LNCaP clone FGC (cell line): ENCODE measurements at places on chromosomes 12 and 14.
A peak's percentile ranks its signal among the peaks of the same experiment; 100 is the strongest.

- DNase-seq: no peak
Observed at GRCh38 chr12:76554405-76555230, 5.0 kb downstream of the OSBPL8 start.

GRCh38 chr12:50016501-50017475 lies 8.5 kb downstream of the RACGAP1 start:
- DNase-seq: peak; percentile 8

- no peak for DNase-seq
Observed at GRCh38 chr14:97442363-97442762, 645.2 kb downstream of the VRK1 start.

DNA sequence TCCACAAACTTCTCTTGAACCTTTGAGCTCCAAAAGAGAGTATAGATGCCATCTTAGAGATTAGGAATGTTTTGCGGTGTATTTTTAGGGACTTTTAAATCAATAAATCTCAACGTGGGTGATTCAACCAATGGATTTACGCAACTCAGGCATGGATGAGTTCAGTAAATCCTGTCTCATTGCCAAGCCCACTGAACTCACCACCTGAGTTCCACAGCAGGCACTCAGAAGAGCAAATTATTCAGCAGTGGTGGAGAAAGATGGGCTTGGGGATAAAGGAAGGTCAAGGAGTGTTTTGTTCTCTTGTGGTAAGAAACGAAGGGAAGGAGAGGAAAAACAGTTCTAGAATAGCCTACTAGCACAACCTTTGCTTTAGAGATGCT lies 68.7 kb upstream of the HMGA2 start:
- DNase-seq: no peak

DNA sequence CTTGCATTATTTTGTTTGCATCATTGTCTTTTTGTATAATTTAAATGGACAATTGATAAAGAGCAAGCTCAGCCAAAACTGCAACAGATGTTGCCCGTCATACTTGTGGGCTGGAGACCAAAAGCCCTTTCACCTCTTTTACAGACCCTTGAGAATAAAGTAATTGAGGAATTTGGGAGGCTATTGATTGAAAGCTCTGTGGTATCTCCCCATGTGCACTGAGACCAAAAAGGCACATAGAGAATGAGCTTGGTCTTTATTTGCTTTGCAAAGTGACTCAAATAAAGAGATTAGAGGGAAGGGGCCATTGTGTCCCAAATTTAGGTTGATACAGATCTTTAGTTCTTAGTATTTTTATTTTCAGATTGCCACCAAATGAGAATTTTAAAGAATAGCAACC lies 617.6 kb downstream of the TRHDE start:
- DNase-seq: no peak

GRCh38 chr12:51954561-51955361 lies 3.3 kb downstream of the ACVR1B start:
- peak; percentile 97 for DNase-seq

GRCh38 chr12:92197815-92198214 lies 52.2 kb upstream of the BTG1 start:
- DNase-seq: no peak

GRCh38 chr14:59570122-59570521 lies 6.5 kb downstream of the CCDC175 start:
- DNase-seq: no peak

GRCh38 chr12:91104812-91105466 lies 6.4 kb downstream of the LUM start:
- no peak for DNase-seq

DNA sequence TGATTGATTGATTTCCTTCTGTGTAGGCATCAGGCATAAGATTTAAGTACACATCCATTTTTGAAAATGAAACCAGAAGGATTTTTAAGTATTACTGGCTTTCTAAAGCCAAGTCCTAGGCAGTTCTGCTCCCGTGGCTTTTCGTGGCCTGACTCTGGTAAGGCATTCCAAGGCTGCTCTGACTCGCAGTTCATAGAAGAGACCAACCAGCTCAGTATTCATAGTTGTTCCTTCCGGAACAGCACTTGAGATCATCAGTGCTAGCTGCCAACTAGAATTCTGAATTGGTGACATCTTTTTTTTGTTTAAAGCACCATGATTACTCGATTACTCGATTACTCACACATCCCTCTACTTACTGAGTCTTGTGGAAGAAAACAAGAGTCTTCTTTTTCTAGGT lies 25.9 kb downstream of the SUDS3 start:
- DNase-seq: no peak

- DNase-seq: no peak
Observed at GRCh38 chr14:93011141-93011529, 88.2 kb downstream of the CHGA start.

GRCh38 chr12:15701631-15702156 lies 87.5 kb downstream of the EPS8 start:
- no peak for DNase-seq

DNA sequence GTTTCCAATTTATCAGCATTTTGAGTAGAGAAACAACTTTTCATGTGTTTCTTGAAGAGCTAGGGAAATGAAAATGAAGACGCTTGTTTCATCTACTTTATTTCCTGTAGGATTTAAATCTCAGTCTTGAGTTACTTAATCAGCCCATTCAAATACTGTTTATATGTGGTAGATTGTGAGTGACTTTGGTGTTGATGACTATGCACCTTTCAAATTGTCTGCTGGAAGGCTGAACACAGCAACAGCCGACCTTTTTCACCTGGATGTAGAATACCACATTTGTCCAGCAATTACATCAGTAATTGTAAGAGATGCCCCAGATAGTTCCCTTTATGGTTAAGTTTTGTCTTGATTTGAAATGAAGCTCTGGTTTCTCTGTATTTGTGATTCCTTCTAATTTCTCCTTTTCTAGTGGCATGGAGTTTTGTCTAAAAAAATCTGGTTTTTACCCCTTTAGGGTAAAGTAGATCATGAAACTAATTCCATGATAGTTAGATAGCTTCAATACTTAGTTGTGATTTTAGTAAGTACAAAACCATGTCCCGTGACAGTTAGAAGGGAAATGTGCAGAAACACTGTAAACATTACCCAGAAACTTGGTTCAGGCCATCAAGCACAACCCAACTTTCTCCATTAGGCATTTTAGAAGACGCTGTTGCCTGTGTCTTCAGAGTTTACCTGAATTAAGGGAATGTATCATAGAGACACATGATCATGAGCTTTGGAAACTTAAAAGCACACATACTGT lies 165.0 kb downstream of the SRGAP1 start:
- DNase-seq: no peak

- no peak for DNase-seq
Observed at GRCh38 chr12:109126784-109127183, 10.4 kb downstream of the ACACB start.

DNA sequence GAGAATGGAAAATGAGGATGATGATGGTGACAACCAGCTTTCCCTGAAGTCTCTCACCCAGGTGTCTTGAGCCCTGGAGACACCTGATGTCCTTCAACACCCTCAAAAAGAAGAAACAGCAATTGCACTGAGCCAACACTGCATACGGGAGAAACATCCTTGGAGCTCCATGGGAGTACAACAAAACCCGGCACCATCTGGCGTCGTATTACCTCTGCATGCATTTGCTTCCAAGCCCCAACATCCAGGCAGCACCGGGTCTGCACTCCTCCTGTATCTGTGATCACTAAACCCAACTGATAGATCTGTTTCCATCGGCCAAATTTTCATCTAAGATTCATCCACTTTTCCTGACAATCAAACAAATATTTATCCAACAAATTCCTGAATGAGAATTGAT lies 249.9 kb downstream of the DPF3 start:
- DNase-seq: no peak

GRCh38 chr12:7403466-7403865 lies 40.5 kb downstream of the CD163L1 start:
- no peak for DNase-seq

DNA sequence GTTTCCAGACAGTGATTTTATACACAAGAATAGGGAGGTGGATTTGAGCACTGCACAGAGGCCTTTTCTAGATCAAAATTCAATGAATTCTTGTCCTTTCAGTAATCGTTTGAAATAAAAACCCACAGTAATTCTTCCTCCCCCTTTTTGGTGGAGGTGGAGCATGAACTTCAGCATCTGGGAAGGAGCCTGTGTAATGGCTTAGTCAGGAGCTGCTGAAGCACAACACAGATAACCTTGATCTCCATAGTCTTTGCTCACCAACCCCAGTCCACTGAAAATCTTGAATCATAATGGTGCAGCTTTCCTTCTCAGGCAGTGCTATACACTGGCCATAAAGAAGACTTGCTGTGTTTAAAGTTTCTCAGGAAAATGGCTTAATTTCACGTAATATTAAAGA lies 6.4 kb upstream of the TBPL2 start:
- no peak for DNase-seq

DNA sequence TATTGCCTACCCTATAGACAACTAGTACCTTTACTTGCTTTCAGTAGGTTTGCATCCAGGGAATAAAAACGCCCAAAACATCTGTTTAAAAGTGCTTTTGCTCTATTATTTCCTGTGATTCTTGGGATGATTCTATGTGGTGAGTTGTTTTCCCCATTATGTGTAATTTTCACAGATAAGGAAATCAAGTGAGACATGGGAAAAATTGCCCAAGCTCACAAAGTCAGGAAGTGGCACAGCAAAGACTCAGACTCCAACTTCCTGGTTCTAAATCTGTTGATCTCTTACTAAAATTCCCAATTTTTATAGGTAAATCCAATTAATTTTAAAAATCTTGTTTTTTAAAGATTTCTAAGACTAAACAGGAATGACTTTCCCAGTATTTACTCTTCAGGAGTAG lies 39.0 kb downstream of the NID2 start:
- no peak for DNase-seq

GRCh38 chr14:67186789-67187584 lies 2.3 kb upstream of the GARIN2 start:
- DNase-seq: no peak

GRCh38 chr12:112777387-112778310 lies 13.9 kb upstream of the RPH3A start:
- no peak for DNase-seq

- no peak for DNase-seq
Observed at GRCh38 chr14:43085819-43086218, 1421.3 kb downstream of the FSCB start.

GRCh38 chr12:117686911-117687377 lies 281.8 kb downstream of the KSR2 start:
- no peak for DNase-seq

GRCh38 chr14:78970677-78971076 lies 800.5 kb downstream of the NRXN3 start:
- no peak for DNase-seq

- DNase-seq: no peak
Observed at GRCh38 chr12:108751821-108752220, 20.5 kb upstream of the CORO1C start.

DNA sequence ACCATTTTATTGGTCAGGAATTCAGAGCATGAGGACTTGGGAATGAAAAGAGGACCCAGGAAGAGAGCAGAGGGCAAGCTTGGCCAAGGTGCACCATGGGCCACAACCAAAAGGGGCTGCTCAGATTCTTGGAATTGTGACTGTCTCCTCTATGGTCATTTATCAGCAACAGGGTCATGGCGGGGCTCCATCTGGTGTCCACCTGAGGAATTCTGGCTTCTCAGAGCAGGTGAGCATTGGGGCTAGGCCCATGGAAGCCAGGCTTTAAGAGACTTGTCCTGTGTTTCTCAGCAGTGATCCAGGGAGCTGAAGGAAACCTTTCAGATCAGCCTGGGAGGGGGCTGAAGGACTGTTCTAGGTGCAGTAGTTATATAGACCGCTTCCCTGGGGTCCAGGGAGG lies 2.6 kb upstream of the RIN3 start:
- no peak for DNase-seq

DNA sequence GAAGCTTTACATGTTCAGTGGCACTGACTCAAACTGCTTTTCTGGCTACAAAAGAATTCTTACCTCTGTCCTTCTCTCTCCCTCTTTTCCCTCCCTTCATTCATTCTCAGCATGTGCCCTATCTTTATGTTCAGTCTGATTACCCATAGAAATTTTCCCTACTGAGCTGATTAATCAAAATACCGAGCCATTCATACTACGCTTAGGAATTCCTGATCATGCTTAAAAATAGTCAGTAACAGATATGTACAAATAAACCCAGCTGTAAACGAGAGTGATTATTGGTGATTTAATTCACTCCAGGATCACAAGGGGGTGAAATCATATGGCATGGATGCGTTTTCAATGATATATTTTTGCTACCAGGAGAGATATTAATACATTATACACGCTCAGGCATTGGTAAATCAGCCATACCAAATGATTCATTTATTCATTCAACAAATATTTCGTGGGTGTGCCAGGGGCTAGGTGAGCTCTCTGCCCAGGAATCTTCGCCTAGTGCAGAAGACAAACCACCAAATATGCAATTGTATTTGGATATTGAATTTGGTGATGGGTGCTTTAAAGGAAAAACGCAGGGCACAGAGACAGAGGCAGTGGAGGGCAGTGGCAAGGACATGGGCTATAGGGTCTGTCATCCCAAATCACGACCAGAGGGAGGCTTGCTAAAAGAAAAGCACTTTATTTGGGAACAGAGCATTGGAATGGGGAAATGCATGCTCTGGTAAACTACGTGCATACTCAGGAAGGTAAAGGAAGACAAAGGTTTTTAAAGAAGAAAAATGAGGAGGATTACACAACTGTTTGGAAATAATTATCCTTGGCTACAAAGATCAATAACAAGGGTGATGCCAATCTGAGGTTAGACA lies 13.9 kb upstream of the VRK1 start:
- DNase-seq: no peak

DNA sequence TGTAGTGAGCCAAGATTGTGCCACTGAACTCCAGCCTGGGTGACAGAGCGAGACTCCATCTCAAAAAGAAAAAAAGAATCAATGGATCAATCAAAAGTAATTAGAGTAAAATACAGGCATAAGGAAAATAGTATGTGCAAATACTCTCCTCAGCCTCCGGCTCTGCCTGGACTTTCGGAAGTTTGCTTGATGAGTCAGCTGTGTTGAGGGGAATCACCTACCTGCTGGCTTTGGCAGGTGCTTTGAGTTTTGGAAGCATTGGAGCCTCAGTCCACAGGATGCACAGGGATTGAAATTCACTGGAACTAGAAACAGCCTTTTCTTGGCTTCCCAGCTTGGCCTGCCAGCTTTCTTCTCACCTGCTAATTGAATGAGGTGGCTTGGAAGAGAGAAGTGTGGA lies 268.2 kb downstream of the PCNX1 start:
- DNase-seq: peak; percentile 22

- no peak for DNase-seq
Observed at GRCh38 chr12:108642269-108642870, 8.7 kb upstream of the SELPLG start.
